Erythroblast (primary cell): ENCODE measurements at places on chromosomes 6 and 20.

DNA sequence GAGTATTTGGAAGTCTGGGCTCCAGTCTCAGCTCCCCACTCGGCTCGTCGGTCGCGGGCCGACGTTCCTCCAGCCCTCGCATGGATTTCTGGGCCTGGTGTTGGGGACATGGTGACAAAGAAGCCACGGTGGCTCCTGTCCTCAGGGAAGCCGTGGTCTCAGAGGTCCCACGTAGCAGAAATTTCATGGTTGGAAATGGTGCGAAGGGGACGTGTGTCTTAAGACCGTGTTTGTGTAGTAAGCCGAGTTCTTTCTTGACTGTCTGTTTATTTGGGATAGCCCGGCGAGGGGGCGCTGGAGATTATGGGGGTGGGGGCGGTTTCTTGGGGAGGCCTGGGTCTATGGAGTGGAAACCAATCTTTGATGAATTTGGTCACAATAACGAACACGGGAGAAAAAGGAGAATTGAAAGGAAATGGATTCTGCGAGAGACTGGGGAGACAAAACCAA, 23.5 kb upstream of the MAP3K7 start:
- DNase-seq, result no peak

DNA sequence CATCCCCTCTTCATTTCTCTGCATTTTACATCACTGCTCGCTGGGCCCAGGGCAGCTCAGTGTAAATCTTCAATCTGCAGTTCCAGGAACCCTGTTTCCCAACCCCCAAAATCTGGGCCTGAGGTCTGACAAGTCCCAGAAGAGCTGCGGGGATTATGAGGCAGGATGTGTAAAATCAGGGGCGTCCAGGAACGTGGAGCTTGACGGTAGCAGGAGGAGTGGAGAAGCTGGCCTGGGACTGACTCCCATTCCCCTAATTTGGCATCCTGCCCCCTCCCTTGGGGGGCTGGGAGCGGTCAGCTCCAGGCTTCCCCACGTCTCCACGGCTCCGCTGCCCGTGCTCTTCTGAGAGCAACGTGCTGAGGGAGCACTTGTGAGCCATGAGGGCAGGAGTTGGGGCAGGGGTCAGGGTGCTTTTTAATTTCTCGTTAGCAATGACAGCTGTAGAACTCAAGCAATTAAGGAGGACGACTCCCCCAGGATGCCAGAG, 23.4 kb upstream of the VEGFA start:
- no peak for DNase-seq

DNA sequence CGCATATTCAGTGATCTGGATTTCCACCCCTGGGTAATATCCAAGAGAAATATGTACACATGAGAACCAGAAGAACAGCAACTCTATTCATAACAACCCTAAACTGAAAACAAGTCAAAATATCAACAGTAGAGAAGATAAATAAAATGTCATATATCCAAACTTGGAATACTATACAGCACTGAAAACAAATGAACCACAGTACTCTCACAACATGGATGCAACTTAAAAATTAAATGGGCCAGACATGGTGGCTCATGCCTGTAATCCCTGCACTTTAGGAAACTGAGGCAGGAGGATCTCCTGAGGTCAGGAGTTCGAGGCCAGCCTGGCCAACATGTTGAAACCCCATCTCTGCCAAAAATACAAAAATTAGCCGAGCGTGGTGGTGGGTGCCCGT, 16.5 kb upstream of the ATXN1 start:
- DNase-seq, result no peak

DNA sequence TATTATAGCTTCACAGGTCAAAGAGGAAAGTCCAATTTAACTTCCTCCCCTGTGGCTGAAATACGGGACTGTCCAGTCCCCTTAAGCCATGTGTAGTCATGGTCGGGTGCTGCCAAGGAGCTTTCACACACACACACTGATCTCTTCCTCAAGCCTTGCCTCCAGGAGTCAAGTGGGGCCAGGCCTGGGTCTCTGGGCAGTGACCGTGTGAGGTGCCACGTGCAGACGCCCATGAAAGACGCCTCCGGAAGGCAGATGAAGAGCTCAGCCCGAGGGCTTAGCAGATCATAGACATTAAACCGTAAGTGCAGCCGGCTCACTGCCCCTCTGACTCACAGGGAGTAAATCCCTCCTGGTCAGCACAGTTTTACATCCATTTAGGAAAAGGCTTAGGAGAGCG, 4.2 kb downstream of the GABRR2 start:
- DNase-seq, result no peak

GRCh38 chr6:143741480-143741879, 63.7 kb downstream of the PHACTR2 start:
- no peak for DNase-seq

DNA sequence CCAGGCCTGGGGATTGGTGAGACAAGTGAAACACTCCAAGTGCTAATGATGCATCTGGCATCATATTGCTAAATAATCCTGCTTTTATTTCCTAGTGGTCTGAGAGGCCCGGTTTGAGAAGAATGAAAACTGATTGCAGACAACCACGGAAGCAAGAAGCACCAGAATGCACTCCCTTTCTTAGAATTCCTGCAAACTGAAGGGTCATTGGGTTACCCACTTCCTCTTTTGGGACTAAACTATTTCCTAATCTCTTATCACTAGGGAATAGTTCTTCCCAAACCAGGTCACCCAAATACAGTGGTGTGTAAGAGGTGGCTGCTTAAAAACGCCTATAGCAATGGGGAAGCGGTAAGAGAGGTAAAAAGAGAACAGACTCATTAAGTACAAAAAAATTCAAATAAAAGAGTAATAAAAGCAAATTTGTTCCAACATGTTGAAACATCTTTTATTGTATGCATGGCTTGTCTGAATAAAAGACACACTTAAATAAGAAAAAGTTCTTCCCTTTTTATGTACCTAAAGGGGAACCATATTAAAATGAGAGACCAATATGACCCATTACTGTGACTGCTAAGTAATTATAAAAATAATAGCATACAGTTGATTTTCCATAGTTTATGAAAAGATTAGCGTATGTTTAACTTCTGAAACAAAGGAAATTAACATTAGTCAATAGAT, 125.8 kb downstream of the MYB start:
- no peak for DNase-seq

GRCh38 chr6:15485936-15486335, 176.9 kb downstream of the DTNBP1 start:
- DNase-seq, result no peak
